ENCODE measurements at places on chromosomes 12 and 14. TPM values are rescaled to one million over a fixed set of nuclear protein-coding genes. Genes with fewer than 3 reads are reported as not detected.

Gene VWF
- under 0.01 TPM for total RNA-seq

Gene HHIPL1
- total RNA-seq, result 0.81 TPM

Gene FOXA1
- total RNA-seq, result 0.16 TPM

Gene MSRB3
- 15.3 TPM for total RNA-seq

Gene KIF5A
- 0.98 TPM for total RNA-seq

Gene CARMIL3
- 0.38 TPM for total RNA-seq

Gene GLT1D1
- total RNA-seq, result 0.16 TPM

Gene INF2
- total RNA-seq, result 135 TPM

Gene MYH6
- total RNA-seq, result not detected

Gene SLC7A7
- 30.9 TPM for total RNA-seq

Gene DNAH10
- total RNA-seq, result 0.25 TPM

Gene KRT6A
- total RNA-seq, result not detected

Gene USP44
- 0.16 TPM for total RNA-seq

Gene KLRK1
- 0.16 TPM for total RNA-seq

Gene IRF9
- 85.1 TPM for total RNA-seq

Gene ZNF410
- 29.7 TPM for total RNA-seq
